ENCODE measurements at places on chromosomes 3 and 15.
A peak's percentile ranks its signal among the peaks of the same experiment; 100 is the strongest.

DNA sequence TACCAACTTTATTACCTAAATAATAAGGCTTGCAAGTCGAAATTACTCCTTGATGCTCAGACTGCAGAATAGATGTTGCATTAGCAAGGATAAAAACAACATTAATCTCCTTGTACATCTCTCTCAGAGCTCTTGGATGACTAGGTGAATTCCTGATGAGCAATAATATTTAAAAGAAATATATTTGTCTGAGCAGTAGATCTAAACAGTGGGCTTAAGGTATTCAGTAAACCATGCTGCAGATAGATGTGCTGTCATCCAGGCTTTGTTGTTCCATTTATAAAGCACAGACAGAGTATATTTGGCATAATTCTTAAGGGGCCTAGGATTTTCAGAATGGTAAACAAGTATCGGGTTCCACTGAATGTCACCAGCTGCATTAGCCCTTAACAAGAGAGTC lies 257.1 kb downstream of the TUSC7 start:
- DNase-seq: no peak

GRCh38 chr3:142087676-142088075 lies 61.7 kb downstream of the TFDP2 start:
- no peak for DNase-seq

DNA sequence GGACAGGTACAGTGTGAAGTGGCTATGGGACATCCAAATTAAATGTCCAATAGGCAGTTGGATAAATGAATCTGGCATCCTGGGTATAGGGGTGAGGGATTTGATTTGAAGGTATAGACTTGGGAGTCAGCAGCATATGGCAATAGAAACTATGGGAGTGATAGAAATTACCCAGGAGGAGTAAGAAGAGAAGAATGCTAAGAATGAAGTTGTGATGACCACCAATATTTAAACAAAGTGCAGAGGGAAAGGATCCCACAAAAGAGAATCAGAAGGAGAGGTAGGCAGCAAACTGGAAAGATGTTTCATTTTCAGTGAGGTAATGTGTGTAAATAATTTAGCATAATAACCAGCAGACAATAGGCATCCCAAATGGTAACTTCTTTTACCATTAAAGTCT lies 13.8 kb upstream of the MSL2 start:
- DNase-seq: no peak

GRCh38 chr3:42204867-42205599 lies 61.0 kb downstream of the CCK start:
- no peak for DNase-seq

GRCh38 chr3:138945709-138946662 lies 951 bp downstream of the FOXL2 start:
- no peak for DNase-seq

GRCh38 chr15:62066663-62067447 lies at the start of gene C2CD4A:
C2CD4A (plus strand) TSS chr15:62066977; CDS start chr15:62067614, 637 bp downstream.
- DNase-seq: peak; percentile 50

GRCh38 chr15:70259640-70260508 lies 162.2 kb upstream of the TLE3 start:
- no peak for DNase-seq

GRCh38 chr15:38242055-38242454 lies 10.6 kb upstream of the SPRED1 start:
- DNase-seq: no peak

GRCh38 chr3:64612916-64613526 lies 74.8 kb downstream of the ADAMTS9 start:
- DNase-seq: no peak
